ENCODE measurements at places on chromosomes 12 and 14.

- no peak for DNase-seq
Observed at GRCh38 chr14:89771251-89771650, 183.3 kb downstream of the EFCAB11 start.

GRCh38 chr12:40168001-40168400 is 56.8 kb upstream of the LRRK2 start:
- no peak for DNase-seq

DNA sequence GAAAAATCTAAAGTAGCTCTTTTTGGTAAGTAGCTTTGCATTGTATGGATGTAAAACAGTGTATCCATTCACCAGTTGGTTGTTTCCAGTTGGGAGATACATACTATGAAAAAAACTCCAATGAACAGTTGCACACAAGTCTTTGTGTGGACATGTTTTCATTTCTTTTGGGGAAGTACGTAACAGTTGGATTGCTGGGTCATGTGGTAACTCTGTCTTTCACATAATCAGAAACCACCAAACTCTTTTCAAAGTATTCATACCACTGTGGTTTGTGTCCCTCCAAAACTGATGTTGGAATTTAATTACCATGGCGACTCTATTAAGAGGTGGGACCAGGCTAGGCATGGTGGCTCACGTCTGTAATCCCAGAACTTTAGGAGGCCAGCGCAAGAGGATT is 58.9 kb upstream of the RESF1 start:
- no peak for DNase-seq

- DNase-seq = no peak
Observed at GRCh38 chr12:114679942-114680341, 4.0 kb downstream of the TBX3 start.

- DNase-seq = no peak
Observed at GRCh38 chr14:31435276-31435675, 14.9 kb upstream of the HEATR5A start.

DNA sequence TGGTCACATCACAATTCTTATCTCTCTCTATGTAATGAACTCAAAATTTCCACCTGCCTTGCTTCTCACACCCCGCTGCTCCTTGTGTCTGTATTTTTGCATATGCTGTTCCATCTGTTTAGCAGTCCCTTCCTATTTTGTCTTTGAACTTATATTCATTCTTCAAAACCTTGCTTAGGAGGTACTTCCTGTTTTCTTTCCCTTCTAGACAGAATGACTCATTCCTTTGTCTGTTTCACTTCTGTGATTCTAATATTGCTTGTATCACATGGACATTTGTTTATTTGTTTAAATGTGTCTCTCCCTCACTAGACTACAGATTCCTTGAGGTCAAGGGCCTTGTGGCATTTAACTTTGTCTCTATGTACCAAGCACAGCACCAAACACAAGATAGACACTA is 424.2 kb downstream of the ETNK1 start:
- no peak for DNase-seq
